ENCODE measurements at places on chromosomes 5 and 9.

GRCh38 chr9:17486396-17486795 is 92.5 kb upstream of the SH3GL2 start:
- DNase-seq, result no peak

GRCh38 chr5:67058998-67059743 is 137.4 kb downstream of the CD180 start:
- no peak for DNase-seq

DNA sequence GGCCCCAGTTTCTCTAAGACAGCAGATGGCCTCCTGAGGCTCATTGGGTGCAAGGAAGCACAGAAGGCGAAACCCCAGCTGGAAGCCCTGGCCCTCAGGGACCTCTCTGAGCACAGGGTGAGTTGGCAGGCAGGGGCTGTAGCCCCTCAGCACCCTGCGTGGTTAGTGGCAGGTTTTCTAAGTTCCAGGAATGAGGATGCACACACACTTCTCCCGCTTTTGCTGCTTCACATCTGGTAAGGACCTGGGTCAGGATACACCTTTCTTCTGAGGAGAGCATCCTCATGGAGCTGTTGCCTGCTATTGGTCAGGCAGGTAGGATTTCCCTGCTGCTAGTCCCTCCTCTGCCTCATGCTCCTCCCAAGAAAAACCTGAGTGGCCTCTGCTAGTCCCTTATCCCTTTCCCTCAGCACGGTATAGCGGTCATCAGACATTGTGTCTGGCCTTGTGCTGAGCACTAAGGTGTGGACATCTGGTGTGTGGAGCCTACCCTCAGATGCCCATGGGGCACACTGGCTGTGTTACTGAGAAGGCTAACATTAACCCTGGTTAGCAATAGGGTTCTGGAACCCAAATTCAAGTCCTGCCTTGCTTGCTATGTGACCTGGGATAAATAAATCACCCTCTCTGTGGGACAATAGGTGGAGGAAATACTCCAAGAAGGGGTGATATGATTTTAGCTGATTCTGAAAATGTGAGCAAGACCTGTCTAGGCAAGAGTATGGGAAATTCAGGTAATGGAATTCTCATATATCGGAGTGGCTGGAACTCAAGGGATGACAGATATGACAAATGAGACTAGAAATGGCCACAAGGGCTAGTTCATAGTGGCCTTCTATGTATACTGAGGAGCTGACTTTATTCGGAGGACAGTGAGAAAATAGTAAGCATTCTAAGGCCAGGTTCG is 1.6 kb downstream of the SLC22A4 start:
- DNase-seq, result no peak

GRCh38 chr5:127732963-127733362 is 29.8 kb downstream of the CCDC192 start:
- no peak for DNase-seq

DNA sequence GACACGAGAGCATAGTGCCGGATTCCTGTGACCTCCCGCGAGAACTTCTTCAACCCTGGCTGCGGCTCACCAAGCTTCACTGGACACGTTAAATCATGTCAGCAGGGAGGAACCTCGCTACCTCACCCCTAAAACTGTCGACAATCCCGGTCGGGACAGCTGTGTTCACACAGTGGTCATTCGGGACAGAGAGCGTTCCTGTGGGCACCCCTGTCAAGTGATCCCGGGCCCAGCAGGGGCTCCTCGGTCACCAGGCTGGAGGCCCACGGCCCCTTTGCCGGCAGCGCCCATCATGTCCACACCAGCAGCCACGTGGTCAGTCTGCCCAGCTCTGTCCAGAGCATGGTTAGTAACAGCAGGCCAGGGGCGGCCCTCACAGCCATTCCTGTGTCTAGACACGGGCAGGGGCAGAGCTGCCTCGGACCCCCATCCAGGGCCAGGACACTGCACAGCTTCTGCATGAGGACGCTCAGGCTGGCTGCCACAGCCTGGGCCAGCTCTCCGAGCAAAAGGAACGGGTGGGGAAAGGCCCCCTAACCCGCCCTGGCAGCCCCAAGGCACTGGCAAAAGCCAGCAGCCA is 3.5 kb downstream of the INPP5E start:
- no peak for DNase-seq
